ENCODE measurements at places on chromosomes 3 and 15.
A peak's percentile ranks its signal among the peaks of the same experiment; 100 is the strongest.

GRCh38 chr15:77001351-77001750 is 6.4 kb downstream of the PSTPIP1 start:
- no peak for DNase-seq

DNA sequence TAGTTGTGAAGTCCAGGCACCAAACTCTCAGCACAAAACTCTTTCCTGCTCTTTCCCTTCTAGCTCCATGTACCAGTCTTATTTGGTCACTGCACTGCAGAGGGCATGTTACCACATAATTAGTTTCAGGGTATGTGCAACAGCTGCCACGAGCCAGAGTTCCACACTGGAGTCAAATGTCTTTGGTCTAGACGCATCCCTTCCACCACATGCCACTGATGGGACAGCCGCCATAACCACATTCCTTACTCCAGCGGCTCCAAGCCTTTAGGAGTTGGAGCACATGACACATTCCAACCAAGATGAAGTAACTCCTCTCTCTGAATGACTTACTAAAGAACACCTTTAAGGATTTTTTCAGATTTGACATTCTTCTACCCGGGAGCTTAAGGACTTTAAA is 153.4 kb downstream of the ERC2 start:
- no peak for DNase-seq

GRCh38 chr3:113151461-113152031 is 59.8 kb upstream of the BOC start:
- DNase-seq = no peak

- no peak for DNase-seq
These were observed 6.0 kb upstream of the CCR8 start for GRCh38 chr3:39323494-39323893.

GRCh38 chr3:122598556-122598955 is 21.1 kb downstream of the PARP15 start:
- no peak for DNase-seq

DNA sequence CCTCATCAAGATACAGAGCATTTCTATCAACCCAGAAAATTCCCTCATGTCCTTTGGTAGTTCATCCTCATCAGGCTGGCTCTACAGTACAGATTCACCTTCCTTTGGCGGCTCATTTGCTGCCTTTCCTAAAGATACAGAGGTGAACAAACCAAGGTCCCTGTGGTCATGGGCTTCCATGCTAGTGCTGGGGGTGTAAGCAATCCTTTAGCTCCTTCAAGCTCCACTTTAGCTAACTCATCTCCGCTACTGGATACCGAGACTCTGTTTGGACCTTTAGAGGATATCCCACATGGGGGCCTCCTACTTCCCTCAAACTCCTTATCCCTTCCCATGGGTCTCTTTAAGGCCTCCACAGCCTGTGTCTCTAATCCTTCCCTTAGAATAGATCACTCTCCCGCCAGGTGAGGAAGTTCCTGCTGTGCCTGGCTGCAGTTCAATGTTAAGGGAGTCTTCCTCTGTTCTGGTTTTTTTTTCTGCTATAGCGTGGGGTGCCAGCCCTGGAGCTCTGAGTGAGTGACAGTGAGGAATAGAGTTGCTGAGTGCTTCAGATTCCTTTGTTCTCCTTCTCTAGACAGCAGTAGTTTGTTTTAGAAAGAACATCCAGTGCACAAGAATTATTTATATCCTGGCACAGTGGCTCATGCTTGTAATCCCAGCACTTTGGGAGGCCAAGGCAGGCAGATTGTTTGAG is 30.7 kb downstream of the CLEC3B start:
- DNase-seq = no peak

DNA sequence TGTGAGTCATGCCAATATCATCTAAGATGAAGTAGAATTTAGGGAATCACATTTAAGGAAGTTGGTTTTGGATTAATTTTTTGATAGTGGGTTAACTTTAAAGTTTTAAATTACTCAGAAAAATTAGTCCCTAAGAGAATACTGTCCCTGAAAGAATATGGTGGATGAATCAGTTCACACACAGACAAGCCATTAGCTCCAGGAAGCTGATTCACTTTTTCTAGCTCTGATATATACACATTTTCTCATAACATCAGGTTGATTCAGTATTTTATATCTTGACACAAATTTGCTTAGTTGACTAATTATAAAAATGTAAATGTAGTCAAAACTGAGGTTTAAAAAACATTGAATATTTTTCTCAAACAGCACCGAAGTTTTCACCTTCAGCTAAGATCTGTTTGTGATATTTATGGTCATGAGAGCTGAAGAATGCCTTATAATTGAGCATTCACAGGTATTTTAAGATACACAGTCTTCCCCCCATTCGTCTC is 55.1 kb downstream of the MYH15 start:
- DNase-seq = no peak

DNA sequence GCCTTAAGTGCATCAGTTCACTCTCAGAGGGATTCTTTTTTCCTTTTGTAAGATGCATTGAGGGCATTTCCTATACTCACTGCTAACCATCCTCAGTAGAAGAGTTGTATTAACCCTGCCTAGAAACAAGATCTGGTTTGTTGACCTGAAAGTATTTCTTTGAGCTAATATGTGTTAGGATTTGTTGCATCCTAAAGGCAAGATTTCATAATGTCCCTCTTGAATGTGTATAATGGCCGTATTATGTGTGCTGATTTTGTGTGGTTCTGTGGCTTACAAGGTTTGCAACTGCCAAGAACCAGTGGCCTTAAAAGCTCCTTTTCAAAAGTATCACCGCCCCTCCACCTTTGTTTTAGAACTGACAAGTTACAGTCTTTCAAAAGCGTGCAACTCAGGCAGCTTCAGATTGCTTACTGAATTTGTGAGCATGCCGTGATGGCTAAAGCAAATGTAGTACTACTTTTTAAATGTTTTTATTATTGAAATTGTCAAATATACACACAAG is 182.0 kb upstream of the BHLHE40 start:
- no peak for DNase-seq

DNA sequence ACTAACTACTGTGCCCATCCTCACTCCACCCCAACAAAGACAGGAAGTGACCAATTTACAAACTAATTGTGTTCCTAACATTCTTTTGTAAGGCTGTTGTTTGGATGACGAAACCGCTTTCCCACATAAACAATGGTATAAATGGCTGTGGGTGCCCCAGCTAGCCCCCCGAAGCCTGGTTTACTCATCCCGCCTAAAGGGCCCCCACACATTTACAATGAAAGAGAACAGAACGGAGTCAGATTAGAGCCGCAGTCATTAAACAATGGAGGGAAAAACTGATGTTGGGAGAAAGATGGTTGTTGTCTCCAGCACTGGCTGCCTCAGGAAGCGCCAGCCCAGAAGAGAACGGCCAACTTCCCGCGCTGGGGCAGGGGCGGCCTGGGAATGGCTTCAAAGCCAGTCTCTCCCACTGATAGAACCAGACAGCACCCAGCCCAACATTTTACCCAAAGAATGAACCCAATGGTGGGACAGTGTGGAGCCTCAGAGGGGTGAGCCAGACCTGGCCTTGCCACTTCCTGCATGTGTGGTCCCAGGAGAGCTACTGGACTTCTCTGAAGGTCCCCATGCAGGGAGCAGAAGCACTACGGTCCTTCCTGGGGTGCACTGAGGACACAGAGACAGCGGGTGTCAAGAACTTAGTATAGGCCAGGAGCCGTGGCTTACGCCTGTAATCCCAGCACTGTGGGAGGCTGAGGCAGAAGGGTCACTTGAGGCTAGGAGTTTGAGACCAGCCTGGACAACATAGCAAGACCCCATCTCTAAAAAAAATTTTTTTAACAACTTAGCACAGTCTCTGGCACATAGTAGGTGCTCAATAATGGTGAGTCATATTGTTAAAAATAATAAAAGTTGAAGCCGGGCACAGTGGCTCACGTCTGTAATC is 75.8 kb upstream of the GATA2 start:
- DNase-seq = no peak

DNA sequence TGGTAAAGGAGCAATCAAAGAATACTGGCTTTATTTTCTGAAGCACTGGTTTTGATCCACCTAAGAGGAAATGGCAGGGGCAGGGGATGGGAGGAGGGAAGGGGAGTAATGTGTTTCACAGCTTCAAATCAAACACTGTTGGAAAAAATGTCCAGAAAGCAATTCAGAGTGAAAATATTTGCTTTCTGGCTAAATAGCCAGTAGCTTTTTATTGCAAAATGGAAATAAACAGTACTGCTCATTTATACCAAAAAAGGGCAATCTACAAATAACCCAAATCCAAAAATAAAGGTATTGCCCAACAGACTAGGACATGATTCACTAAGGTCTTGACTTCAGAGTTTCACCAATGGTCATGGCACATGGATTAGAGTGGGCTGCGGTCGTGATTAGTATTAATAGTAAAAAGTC is 279.3 kb upstream of the THBS1 start:
- no peak for DNase-seq

DNA sequence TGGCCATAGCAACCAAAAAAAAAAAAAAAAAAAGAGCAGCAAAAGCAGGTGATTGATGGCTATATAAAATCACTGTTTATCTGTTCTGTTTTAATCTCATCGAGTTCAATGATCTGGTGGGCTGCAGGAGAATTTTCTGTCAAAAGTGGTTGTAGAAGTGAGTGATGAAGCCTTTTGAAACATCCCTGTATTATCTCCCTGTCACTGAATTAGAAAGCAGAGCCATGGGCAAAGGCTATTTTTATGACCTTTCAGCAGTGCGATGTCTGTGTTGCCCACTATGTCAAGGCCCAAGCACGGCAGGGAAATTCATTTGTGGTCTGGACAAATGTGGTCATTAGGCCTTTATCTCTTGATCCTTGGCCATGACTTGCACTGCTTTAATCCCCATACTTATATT is 59.9 kb downstream of the OTOL1 start:
- DNase-seq = no peak

DNA sequence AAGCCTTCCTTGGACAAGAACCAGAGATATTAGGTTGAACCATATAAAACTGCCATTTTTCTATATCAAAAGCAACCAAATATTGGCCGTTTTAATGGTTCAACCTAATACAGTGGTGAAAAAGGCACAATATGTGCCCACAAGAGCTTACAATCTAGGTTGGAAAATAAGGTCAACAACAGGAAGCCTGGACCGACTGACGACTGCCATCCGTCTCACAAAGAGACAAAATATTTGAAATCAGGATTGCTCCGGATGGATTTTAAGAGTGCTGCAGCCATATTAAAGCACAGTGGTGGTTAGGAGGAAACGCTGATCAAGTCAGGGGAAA is 1.4 kb downstream of the AHSG start:
- no peak for DNase-seq

- DNase-seq = no peak
These were observed 14.6 kb downstream of the MELTF start for GRCh38 chr3:197014942-197015575.

- DNase-seq = peak; percentile 79
These were observed 121.7 kb upstream of the SPRED1 start for GRCh38 chr15:38130740-38131498.

DNA sequence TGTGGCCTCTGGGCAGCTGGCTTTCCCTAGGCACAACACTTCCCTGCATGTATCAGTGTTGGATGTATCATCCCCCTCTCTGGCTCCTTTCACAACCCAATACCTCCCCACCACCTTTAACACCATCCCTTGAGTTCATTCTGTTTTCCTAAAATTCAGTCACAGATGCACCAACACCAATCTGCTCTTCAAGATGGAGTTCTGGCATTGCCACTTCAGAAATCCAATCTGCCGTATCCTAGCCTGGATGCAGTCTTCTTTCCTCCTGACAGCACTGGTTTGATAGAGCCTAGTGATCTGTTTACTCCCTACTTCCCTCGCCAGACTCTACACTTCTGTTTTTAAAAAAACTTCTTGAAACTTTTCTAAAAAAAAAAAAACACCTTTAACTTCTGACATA is 21.7 kb downstream of the PXYLP1 start:
- DNase-seq = no peak

GRCh38 chr15:27696530-27696929 is 402.6 kb downstream of the OCA2 start:
- DNase-seq = no peak

GRCh38 chr3:116367761-116368395 is 77.4 kb downstream of the LSAMP start:
- no peak for DNase-seq

- no peak for DNase-seq
These were observed 170.3 kb downstream of the NECTIN3 start for GRCh38 chr3:111241960-111242359.

- DNase-seq = no peak
These were observed 626.5 kb upstream of the ADAMTS9 start for GRCh38 chr3:65314269-65314668.

DNA sequence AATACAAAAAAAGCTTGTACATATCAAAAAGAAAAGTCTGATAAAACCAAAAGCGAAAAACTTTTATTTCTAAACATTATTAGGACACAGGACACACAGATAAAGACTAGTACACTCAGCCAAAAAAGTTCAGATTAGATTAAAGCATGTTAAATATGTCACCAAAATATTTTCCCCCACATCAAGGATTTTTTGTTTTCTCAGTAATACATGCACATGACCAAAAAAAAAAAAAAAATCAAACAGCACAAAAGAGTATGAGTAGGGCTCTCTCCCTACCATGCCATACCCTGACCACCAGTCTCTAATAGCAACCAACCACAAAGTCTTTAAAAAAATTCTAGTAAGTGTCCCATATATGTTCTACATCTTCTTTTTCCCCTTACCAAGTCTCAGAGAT is 77.4 kb downstream of the LRRFIP2 start:
- no peak for DNase-seq

DNA sequence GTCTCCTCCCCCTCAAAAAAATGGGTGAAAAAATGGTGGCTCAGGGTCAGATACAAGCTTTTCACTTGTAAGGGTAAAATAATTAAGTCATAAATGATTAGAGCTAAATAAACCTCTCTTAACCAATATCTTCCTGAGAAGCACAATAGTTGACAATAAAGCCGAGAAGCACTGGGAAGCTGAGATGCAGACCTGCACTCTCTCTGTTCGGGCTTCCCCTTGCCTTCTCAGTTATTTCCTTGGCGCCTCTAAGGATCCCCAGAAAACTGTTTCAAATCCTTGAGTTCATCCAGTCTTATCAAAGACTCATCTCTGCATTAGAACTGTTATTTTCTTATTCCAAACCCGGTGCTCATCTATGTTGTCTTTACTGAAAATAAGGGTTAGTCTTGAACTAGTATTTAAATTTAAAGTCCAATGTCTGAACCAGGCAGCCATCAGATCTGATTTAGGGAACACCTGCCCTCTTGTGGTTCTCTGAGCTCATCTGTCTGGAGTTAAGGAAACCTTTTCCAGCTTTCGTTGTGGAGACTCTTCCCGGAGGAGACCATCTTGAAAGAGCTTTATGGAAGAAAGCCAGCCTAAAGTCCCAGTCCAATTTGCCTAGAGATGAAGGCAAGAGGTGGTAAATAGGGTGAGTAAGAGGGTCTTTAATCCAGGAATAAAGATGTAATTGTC is 256.4 kb upstream of the MCTP2 start:
- no peak for DNase-seq

- DNase-seq = no peak
These were observed 115.7 kb upstream of the TSPAN3 start for GRCh38 chr15:77186594-77187011.

GRCh38 chr3:141471160-141471559 is 15.7 kb upstream of the RASA2 start:
- no peak for DNase-seq

DNA sequence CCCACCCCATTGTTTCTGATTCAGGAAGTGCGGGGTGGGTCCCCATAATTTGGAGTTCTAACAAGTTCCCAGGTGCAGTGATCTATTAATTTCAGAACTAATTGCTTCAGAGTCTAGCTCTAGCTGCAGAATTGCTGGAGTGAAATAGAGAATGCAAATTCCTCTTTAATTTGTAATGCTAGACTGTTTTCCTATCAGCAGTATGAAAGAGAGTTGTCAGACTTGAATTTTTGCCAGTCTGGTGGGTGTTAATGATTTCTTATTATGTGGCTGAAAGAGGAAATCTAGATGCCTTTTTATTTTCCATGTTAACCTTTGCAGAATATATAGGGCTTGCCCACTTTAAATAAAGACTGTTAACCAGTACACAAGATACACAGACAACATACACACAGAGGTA is 23.7 kb downstream of the APH1B start:
- no peak for DNase-seq

All from CD14-positive monocyte (primary cell).